ENCODE measurements at places on chromosomes 6 and 20. TPM values are rescaled to one million over a fixed set of nuclear protein-coding genes. Genes with fewer than 3 reads are reported as not detected.

DNA sequence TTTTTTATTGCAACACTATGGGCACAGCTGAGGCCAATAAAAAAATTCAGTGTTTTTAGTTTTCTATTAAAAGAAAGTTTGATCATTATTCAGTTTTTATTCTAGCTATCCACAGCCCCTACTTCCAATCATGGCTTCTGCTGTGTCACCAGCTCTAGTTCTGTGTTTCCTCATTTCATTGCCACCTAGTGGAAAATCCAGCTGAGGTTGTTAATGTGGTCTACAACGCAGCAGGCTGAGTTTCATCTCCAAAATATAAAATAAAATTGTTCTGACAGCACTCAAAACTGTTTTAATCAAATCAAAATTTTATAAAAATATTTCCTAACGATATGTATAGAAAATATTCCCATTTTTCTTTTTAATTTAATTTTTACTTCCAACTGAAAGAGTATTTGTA is 13.6 kb downstream of the COL9A1 start:
- no peak for DNase-seq

DNA sequence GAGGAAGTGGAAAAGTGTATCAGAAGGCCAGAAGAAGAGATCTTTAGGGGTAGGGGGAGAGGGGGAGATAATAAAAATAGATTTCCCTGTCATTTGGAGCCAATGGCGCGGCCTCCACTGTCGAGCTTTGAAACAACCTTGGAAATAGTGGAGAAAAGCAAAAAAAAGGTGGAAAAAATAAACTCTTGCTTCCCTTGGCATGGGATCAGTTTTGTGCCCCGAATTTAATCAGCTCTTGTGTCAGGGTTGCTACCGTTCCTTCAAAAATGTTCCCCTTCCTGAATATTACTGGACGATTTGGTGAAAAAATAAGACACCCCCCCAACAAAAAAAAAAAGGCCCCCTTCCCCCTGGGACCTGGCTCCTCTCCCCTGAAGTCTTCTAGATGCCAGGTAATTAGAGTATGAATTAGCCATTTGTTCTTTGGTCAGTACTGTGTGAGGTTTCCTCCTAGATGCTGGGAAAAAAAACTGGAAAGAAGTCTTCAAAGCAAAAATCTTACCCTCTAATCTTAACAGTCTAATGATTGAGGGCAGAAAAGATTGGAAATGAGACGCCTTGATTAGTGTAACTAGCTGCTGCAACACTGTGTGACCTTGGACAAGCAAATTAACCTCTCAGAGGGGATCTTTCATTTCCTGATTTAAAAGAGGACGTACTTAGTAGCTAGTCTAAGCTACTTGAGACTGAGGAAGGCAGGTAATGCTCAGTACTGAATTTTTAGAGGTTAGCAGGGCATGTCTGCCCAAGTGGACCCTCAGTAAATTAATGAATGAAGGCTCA is 872 bp upstream of the RBM39 start:
- DNase-seq = no peak

DNA sequence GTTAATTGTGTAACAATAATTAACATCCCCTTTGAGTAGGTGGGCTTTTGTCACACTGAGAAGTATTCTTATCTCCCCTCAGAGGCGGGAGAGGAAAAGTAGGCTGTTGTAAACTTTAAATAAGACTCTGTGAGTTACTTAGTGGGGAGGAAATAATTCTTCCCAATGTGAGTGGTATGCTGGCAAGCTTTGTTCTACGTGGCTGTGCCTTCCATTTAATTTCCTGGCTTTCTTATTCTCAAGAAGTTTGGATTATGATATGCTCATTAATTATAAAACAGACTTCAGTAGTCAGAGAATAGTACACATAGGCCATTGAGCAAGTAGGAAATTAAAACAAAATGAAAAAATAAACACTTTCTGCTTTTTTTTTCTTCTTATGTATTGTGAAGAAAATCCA is 19.1 kb downstream of the ADGRB3 start:
- no peak for DNase-seq

Gene FAM162B
- total RNA-seq = 0.25 TPM

GRCh38 chr6:137692806-137693205 is 174.3 kb upstream of the TNFAIP3 start:
- DNase-seq = peak; percentile 83

DNA sequence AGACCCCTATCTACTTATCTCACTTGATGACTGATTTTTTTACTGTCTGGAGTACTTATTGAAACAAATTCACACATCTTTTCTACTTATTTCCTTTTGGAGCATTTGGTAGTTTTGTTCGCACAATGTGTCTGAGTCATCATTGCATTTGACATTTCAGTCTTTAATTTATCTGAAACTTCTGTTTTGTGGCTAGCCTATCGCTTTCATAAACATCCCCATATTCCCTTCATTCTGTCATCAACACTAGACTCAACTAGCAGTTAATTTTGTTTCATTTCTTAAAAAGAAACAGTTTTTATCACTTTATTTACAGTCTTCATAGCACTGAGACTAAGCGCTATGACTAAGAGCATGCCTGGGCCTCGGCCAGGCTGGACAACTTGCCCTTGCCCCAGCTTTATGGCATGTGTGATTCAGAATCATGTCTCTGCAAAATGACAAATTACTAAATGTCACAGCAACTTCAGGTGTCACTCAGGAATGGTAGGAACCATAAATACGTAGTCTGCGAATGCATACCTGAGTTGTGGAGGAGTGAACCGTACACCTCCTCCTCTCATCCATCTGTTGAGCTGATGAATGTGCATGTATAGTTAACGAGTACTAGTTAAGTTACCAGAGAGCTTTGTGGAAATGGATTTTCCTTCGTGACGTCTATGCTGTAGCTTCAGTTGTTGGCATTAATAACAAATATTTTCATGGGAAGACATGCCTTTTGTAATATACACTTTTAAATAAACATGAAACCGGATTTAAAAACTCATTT is 16.2 kb downstream of the L3MBTL3 start:
- DNase-seq = no peak

Gene CHRNA4
- total RNA-seq = not detected

DNA sequence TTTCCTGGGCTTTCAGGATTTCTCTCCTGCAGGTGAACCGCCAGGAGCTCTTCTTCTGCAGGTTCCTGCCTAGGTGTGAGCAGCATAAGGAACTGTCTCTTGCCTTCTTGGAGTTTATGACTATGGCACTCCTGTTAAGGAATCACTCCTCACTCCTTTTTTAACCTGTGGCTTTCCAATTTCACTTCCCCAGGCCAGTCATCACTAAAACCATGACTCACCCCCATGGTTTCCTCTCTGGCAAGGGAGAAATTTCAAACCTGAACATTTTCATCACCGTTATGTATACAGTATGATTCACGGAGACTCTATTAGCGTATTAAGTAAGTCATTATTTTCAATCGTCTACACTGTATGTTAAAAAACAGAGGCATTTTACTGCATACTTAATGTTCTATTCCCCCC is 78.2 kb upstream of the ARID1B start:
- DNase-seq = peak; percentile 54

Gene RAMACL
- total RNA-seq = 0.88 TPM

- DNase-seq = no peak
These were observed 964.7 kb upstream of the FLRT3 start for GRCh38 chr20:15302075-15302474.

DNA sequence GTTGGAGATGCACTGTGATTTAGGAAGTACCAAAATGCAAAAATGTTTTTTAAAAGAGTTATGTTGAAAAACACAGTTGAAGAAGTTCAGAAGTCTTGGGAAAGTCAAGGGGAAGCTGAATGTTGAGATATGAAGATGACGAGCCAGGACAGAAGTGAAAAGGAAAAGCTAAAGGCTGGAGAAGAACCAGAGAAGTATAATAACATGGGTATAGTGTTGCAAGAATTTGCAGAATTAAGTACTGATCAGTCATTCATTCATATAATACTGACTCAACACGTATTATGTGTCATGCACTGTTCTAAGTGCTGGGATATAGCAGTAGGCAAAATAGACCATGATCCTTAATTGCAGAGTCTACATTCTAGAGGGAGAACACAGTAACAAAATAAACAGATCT is 432.8 kb downstream of the CDC5L start:
- DNase-seq = no peak

DNA sequence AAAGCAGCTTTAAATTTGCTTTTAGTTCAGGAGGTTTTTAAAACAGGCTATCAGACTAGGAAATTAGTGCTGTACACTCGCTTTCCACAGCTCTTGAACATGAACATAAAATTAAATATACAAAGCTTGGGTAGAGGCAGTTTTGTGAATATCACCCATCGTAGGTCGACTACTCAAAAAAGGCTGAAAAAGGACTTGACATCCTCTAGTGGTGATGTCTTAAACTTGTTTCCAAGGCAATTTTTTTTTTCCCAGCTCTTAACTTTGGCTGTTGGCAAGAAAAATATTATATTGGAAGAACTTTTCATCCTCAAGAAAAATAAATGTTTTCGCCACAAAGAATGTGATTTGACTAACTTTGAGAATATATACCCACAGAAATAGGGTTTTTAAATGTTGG is 2.9 kb downstream of the MAP7 start:
- DNase-seq = no peak

DNA sequence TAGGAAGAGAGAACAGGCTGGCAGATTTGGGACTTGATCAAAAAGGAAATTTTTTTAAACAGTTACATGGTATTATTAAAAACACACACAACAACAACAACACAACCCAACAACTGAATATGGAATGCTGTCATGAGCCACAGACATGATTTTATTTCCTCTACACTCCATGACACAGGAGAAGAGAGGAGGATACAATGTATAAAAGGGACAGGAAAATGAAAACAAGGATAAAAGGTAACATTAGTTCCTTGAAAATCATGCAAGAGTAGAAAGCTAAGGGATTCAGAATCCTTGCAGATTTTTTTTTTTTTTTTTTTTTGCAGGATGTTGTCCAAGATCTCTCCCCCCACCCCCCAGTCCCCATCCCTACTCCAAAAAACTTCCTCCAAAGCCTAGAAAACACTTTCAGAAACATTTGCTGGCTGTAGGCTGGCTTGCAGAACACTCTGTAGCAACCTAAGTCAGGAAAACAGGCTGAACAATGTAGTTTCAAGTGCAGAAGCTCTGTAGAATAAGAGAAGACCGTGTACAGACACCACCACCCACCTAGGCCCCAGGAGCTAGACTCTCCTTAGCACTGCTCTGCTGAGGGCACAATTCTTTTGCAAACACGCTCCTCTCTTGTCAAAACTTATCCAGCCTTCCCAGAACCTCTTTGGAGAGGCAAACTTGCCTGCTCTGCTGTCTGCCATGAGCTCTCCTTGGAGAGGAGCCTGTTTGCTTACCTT is 845 bp downstream of the ZMYND8 start:
- no peak for DNase-seq

DNA sequence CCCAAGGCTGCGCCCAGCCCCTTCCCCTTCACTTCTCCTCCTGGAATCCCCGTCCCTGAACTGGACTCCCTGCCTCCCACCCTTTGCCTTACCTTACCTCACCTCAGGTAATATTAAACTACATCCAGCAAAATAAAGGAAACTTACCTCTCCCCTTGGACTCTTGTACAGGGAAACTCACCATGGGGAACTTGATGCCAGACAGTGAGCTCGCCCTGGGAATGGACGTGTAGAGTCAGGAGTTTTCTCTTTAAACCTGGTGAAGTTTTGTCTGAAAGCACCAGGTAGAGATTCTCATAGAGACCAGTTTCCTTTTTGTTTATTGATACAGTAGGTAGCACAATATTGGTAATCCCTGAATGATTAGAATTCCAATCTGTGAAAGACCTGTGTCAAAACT is 544 bp upstream of the HLA-C start:
- no peak for DNase-seq

Measured in kidney epithelial cell (primary cell).